ENCODE measurements at places on chromosomes 3 and 15.

- DNase-seq: no peak
These were observed 33.7 kb upstream of the TTBK2 start for GRCh38 chr15:42954291-42954690.

DNA sequence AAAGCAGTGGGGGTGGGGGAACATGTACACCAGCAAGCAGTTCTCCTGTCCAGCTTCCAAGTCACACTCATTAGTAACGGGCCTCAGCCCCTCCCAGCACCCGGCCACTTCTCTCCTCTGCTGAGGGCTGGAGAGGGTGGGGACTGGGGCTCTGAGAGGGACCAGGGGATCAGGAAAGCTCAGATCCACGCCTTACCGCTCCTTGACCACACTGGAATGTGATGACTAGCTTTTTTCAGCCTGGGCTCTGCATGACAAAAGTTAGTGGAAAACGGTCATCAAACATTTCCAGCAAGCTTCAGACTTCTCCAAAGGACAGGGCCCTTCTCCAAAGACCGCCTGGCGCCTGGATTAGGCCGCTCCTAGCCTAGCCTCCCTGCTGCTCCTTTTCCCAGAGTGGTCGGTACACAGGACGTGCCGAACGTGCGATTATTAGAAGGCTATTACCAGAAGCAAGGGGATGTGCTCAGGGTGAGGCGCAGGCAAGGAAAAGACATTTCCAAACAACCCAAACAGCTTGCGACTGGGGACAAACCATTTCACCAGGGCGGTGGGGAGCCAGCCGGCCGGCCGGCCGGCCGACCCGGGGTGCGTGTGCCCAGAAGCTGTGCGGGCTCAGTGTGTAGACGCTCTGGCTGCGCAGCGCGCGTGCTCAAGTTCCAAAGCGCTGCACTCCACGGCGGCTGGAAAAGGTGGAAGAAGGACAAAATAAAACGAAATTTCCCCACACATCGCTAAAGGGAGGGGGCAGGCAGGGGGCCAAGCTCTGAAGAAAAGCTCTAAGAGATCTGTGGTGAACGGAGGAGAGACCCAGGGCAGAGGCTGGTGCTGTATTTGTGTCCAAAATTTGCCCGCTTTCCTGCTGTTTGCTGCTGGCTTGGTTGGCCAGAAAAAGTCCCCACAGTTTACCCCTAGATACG, 51.0 kb upstream of the SSR3 start:
- DNase-seq: peak; percentile 28

GRCh38 chr3:179848711-179849110, 188.0 kb downstream of the PEX5L start:
- no peak for DNase-seq

GRCh38 chr3:53750253-53751210, 95.7 kb downstream of the CHDH start:
- DNase-seq: peak; percentile 93

DNA sequence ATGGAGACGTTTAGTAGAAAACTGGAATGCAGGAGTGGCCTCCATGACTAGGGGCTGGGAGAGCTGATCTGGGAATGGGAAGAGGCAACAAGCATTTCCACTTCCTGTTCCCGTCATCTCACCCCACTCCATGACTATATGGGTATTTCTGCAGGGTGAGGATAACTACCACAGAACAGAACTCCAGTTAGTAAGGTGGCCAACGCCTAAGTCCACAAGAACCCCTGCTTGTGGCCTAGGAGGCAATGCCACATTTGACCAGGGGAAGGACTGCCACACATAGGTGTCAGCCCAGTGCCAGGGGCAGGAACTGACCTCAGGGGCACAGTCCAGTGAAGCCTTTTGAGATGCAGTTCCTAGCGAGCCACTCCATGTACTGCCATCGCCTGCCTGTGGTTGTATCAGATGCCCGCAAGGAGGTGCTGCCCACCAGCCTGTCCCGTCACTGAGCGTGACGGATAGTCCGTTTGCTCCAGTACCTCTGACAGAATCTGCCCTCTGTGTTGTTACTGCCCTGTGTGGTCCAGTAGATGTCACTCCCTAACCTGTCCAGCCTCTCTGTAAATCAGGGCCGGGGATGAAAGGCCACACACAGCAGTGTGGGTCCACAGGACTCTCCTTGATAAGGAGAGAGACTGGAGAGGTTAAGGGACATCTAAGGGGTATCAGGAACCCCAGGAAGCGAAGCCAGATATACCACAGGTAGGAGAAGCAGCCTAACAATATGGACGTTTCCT, 3.5 kb upstream of the MTFMT start:
- DNase-seq: no peak

DNA sequence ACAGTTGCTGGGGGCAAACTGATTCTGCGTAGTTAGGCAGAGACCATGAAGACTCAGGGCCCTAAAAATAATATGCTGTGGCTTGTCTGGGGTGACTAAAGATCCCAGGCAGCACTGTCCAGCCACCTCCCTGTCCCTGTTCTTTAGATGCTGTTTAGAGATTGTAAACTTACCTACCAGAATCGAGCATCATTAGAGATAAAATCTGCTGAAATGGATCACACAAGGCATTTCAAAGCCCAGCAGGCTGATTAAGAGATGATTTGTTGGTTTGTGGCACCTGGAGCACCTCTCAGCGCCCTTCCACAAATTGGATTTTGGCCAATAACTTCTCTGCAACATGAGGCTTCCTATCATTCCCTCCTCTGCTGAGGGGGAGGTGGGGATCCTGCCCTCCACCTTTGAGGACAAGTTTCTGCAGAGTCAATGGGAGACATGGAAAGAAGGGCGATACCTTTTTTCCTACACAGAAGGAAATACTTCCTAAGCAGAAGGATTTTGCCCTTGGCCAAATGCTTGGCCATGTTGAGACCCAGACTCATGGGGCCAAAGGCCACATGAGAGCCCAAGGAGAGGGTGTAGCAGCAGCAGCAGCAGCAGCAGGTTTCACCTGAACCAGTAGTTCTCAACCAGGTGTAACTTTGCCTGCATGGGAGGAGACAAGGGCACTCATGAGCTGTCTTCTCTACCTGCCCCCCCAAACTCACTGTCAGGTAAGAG, 37.5 kb downstream of the SEMA5B start:
- DNase-seq: no peak

GRCh38 chr3:193805448-193805847, 212.4 kb downstream of the OPA1 start:
- no peak for DNase-seq

DNA sequence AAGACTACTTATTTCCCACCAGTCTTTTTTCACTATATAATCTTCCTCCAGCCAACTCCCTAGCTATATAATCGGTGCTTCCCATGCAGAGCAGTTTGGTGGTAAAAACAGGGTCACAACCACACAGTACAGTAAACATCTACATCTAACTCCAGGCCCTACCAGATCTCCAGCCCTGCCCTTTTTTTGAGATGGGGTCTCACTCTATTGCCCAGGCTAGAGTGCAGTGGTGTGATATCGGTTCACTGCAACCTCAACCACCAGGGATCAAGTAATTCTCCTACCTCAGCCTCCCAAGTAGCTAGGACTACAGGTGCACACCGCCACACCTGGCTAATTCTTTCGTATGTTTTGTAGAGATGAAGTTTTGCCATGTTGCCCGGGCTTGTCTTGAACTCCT, 49.1 kb upstream of the TLE3 start:
- DNase-seq: no peak

DNA sequence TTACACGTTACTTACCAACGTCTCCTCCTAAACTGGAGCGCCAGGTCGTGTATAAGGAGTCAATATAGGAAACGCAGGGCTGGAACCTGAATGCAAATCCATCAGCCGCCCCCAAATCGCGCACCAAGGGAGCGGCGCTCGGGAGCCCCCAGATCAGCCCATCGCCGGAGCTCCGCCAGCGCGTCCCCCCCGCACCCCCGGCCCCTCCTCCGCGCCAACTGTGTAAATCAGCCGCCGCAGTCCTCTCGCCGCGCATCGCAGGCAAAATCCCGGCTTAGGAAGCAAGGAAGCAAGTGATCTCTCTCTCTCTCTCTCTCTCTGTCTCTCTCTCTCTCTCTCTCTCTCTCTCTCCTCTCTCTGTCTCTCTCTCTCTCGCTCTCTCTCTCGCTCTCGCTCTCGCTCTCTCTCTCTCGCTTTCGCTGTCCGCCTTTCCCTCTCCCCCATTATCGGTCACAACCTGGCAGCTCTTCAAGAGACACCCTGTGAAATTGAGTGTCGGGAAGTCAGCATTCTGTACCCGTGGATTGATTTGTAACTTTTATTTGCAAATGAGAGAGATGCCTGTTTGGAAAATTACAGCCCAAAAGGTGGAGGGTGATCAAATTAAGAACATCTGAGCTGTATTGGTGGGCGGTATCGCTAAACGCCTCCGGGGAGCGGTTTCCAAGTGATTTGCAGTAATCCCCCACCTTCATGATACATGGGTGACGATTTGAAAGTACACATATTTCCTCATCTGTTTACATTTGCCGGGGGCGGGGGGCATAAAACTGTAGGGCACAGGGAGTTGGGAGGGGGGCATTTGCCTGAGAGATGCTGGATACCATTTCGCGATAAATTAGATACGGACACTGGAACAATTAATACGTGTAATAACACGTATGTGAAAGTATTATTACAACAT, 645 bp upstream of the SLITRK3 start:
- no peak for DNase-seq

DNA sequence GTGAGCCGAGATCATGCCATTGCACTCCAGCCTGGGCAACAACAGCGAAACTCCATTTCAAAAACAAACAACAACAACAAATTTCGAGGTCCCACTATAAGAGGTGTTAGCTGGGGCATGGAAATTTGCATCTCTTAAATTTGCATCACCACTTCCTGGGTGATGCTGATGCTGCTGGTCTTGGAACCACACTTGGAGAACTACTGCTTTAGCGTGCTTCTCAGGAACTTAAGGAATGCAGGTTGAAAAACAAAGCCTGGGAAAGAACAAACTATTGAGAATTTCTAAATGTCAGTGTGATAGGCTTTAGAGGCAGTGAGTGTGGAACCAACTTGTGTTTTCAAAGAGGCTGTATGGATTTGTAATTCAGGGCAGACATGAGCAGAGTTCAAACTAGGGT, 858.4 kb upstream of the ARPP21 start:
- no peak for DNase-seq

- no peak for DNase-seq
These were observed 28.6 kb downstream of the SOX14 start for GRCh38 chr3:137792626-137793271.

Data from T-helper 2 cell (primary cell).